ENCODE measurements at places on chromosomes 3 and 15. TPM values are rescaled to one million over a fixed set of nuclear protein-coding genes. Genes with fewer than 3 reads are reported as not detected.

The IFRD2 gene
- 59.4 TPM for total RNA-seq

- peaks cover 36% of the 10 kb centered on the region for H3K27me3 ChIP-seq
- H3K4me3 ChIP-seq, result no peak overlapping the region
- DNase-seq, result no peak
- no peaks in the 10 kb centered on the region for H3K36me3 ChIP-seq
- H3K27ac ChIP-seq, result no peak overlapping the region
Measured at GRCh38 chr15:91122296-91122695, 22.2 kb downstream of the SV2B start.

- H3K4me3 ChIP-seq, result no peak overlapping the region
- H3K36me3 ChIP-seq, result no peaks in the 10 kb centered on the region
- H3K27ac ChIP-seq, result no peak overlapping the region
- no peaks in the 10 kb centered on the region for H3K27me3 ChIP-seq
Measured at GRCh38 chr3:127534564-127534963, 56.0 kb downstream of the TPRA1 start.

- no peak overlapping the region for H3K27ac ChIP-seq
- no peaks in the 10 kb centered on the region for H3K27me3 ChIP-seq
- DNase-seq, result no peak
- H3K4me1 ChIP-seq, result no peaks in the 10 kb centered on the region
Measured at GRCh38 chr3:186496635-186497034, 47.5 kb downstream of the CRYGS start.

The CTXN2 gene
- total RNA-seq, result not detected

GRCh38 chr15:22893081-22893480, 54.6 kb downstream of the NIPA2 start:
- no peaks in the 10 kb centered on the region for H3K27me3 ChIP-seq
- H3K27ac ChIP-seq, result no peak overlapping the region
- H3K36me3 ChIP-seq, result peaks cover 2% of the 10 kb centered on the region
- no peak overlapping the region for H3K4me3 ChIP-seq

- peaks cover 90% of the 10 kb centered on the region for H3K4me1 ChIP-seq
- H3K4me3 ChIP-seq, result peak overlapping the region; percentile 68
- peaks cover 26% of the 10 kb centered on the region for H3K36me3 ChIP-seq
- DNase-seq, result peak; percentile 61
Measured at GRCh38 chr3:32432711-32433530, 41.3 kb downstream of the CMTM7 start.

The OSTN gene
- total RNA-seq, result not detected

GRCh38 chr3:184812662-184813042, 686 bp downstream of the VPS8 start:
- H3K27ac ChIP-seq, result peak overlapping the region; percentile 96
- peak overlapping the region; percentile 92 for H3K4me3 ChIP-seq

The NR2E3 gene
- not detected for total RNA-seq

The GOLGA6D gene
- not detected for total RNA-seq

DNA sequence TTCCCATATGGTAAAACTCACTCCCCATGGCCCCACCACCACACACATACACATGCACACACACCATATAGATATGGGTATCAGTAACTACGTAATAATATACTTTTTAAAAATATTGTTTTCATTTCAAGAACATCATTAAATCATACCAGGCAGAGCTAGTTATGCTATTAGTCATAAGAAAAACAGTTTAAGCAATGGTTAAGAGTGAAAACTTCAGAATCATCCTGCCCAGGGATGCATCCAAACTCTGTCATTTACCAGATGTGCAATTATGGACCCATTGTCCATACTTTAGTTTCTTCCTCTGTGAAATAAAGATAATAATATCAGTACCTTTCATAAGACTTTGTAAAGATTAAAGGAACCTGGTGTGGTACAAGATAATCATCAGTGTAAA, 608.3 kb downstream of the RBMS3 start:
- no peak for DNase-seq
- H3K27me3 ChIP-seq, result no peaks in the 10 kb centered on the region
- H3K4me1 ChIP-seq, result no peaks in the 10 kb centered on the region
- no peak overlapping the region for H3K4me3 ChIP-seq

- peaks cover 67% of the 10 kb centered on the region for H3K4me1 ChIP-seq
- H3K27ac ChIP-seq, result peak overlapping the region; percentile 98
- peaks cover 26% of the 10 kb centered on the region for H3K36me3 ChIP-seq
- no peaks in the 10 kb centered on the region for H3K27me3 ChIP-seq
- H3K4me3 ChIP-seq, result peak overlapping the region; percentile 96
- DNase-seq, result peak; percentile 72
Measured at GRCh38 chr3:20043396-20043795, 3.1 kb downstream of the KAT2B start.

The IGSF11 gene
- total RNA-seq, result 1.2 TPM

DNA sequence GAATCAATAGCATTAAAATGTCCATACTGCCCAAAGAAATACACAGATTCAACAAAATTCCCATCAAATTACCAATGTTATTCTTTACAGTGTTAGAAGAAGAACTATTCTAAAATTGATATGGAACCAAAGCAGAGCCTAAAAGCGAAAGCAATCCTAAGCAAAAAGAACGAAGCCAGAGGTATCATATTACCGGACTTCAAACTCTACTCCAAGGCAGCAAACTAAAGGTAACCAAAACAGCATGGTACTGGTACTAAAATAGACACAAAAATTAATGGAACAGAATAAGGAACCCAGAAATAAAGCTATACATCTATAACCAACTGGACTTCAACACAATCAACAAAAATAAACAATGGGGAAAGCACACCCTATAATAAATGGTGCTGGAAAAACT, 167.5 kb downstream of the ADAMTS9 start:
- no peaks in the 10 kb centered on the region for H3K4me1 ChIP-seq
- DNase-seq, result no peak
- H3K36me3 ChIP-seq, result no peaks in the 10 kb centered on the region

DNA sequence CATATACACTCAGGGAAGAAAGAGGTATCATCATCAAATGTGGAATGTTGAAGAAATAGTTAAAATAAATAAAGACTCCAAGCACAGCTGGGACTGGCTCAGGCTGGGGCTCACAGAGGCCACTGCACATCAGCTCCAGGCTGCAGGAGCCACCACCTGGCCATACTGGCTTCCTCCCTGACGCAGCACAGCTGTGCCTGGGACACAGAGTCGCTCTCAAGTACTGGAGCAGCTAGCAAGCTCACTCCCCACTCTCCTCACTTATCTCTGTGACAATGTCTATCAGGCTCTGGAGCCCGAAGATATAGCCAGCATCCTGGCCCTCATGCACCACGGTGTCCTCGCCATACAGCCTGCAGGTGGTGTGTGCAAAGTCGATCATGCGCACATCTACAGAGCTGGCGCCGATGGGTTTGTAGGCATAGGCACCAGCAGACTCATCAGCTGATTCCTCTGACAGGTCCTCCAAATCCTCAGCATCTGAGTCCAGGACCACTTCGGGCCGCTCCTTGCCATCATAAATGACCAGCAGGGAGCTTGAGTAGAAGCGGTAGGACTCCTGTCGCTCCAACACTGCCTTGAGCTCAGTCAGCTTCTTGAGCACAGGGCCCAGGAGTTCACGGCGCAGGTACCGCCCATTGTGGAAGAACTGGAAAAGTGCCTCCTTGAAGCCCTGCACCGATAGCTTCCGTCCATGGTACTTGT, 2.5 kb upstream of the NCKIPSD start:
- peaks cover 21% of the 10 kb centered on the region for H3K4me1 ChIP-seq
- no peak overlapping the region for H3K27ac ChIP-seq
- no peak for DNase-seq
- peaks cover 37% of the 10 kb centered on the region for H3K36me3 ChIP-seq
- H3K4me3 ChIP-seq, result no peak overlapping the region
- H3K27me3 ChIP-seq, result no peaks in the 10 kb centered on the region

The CHST13 gene
- not detected for total RNA-seq
